ENCODE measurements at places on chromosomes 4 and X.

GRCh38 chr4:125527681-125528080 is 212.9 kb downstream of the FAT4 start:
- no peaks in the 10 kb centered on the region for H3K36me3 ChIP-seq
- no peaks in the 10 kb centered on the region for H3K27me3 ChIP-seq
- H3K27ac ChIP-seq: no peak overlapping the region
- no peak for DNase-seq
- no peak overlapping the region for H3K4me3 ChIP-seq

DNA sequence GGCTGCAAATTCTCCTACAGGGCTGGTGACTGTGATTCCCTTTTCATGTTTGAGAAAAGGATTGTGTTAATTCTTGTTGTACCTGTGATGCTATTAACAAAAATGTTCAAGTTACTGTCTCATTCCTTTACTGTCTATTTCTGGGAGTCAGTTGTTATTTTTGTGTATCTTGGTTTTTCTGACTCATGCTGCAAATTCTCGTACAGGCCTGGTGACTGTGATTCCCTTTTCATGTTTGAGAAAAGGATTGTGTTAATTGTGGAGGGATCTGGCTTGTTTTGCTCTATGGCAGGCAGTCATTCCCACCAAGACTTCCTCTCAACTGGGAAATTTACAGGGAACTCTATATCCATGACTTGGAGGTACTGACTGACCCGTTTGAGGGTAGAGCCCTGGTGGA is 693.4 kb upstream of the INTU start:
- no peak for DNase-seq
- H3K4me1 ChIP-seq: no peaks in the 10 kb centered on the region
- H3K27ac ChIP-seq: no peak overlapping the region
- no peaks in the 10 kb centered on the region for H3K36me3 ChIP-seq

DNA sequence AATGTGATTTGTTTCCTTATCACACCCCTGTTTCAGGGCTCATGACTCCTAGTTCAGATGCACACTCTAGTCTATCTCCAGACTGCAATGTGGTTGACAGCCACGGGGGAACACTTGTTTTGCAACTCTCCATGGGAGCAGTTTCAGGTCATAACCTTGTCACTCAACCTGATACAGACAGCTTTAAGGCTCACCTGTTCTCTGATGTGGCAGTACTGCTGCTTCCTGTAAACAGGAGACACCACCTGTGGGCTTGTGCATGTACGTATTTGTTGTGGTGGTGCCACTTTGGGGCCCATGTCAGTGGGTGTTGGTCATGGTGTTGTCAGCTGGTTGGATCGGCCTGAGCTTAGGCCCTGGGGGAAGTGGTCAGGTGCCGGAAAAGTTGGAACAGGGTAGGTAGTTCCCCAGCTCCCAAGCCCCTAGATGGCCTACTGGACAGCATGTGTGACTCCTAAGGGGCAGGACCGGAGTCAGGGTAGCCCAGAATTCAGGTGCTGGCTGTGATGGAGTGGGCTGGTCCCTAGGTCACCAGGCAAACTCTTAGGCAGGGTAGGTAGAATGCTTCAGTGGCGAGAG is 46.2 kb downstream of the FAM9B start:
- no peak overlapping the region for H3K27ac ChIP-seq
- no peak for DNase-seq
- H3K4me1 ChIP-seq: no peaks in the 10 kb centered on the region
- H3K4me3 ChIP-seq: no peak overlapping the region

DNA sequence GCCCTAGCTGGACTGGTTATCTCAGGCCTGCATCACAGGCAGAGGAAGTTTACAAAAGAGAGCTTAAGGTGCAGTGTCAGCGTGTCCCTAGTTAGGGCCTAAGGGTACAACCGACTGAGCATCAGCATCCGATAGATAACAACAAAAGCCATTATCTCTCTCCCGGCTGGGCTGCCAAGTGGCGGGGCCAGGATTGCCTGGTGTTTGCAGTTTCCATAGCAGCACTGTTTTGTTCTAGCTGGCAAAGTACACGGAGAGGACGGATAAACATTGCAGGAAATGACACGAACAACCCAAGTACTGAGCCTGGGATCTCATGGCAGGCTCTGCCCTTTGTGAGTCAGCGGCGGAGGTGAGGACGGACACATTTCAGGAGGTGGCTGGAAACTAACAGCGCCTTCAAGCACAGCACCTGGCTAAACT is 104.7 kb upstream of the NOCT start:
- H3K4me3 ChIP-seq: no peak overlapping the region
- peaks cover 30% of the 10 kb centered on the region for H3K4me1 ChIP-seq
- H3K27ac ChIP-seq: peak overlapping the region; percentile 88
- DNase-seq: peak; percentile 92

GRCh38 chrX:131317326-131317725 is 28.2 kb upstream of the IGSF1 start:
- H3K4me3 ChIP-seq: no peak overlapping the region
- H3K27me3 ChIP-seq: no peaks in the 10 kb centered on the region
- H3K27ac ChIP-seq: no peak overlapping the region

All from right atrium auricular region (tissue), 2 donors.